ENCODE measurements at places on chromosomes 7 and 10. TPM values are rescaled to one million over a fixed set of nuclear protein-coding genes. Genes with fewer than 3 reads are reported as not detected.

Gene CC2D2B
- 0.08 TPM for polyA plus RNA-seq

Gene GIMAP7
- polyA plus RNA-seq, result not detected

Gene ZNF425
- polyA plus RNA-seq, result 1.7 TPM

Gene SLC39A12
- not detected for polyA plus RNA-seq

Gene PCDH15
- polyA plus RNA-seq, result not detected

Gene C7orf57
- polyA plus RNA-seq, result 1.1 TPM

Gene INHBA
- polyA plus RNA-seq, result 58.2 TPM

Gene PYROXD2
- 11.0 TPM for polyA plus RNA-seq

Gene FRG2B
- polyA plus RNA-seq, result not detected

Gene DMBT1
- 1.1 TPM for polyA plus RNA-seq

Gene HMX2
- not detected for polyA plus RNA-seq

Gene NODAL
- 0.41 TPM for polyA plus RNA-seq

Data from mammary epithelial cell (primary cell).